ENCODE measurements at places on chromosomes 16 and 17. TPM values are rescaled to one million over a fixed set of nuclear protein-coding genes. Genes with fewer than 3 reads are reported as not detected.

DNA sequence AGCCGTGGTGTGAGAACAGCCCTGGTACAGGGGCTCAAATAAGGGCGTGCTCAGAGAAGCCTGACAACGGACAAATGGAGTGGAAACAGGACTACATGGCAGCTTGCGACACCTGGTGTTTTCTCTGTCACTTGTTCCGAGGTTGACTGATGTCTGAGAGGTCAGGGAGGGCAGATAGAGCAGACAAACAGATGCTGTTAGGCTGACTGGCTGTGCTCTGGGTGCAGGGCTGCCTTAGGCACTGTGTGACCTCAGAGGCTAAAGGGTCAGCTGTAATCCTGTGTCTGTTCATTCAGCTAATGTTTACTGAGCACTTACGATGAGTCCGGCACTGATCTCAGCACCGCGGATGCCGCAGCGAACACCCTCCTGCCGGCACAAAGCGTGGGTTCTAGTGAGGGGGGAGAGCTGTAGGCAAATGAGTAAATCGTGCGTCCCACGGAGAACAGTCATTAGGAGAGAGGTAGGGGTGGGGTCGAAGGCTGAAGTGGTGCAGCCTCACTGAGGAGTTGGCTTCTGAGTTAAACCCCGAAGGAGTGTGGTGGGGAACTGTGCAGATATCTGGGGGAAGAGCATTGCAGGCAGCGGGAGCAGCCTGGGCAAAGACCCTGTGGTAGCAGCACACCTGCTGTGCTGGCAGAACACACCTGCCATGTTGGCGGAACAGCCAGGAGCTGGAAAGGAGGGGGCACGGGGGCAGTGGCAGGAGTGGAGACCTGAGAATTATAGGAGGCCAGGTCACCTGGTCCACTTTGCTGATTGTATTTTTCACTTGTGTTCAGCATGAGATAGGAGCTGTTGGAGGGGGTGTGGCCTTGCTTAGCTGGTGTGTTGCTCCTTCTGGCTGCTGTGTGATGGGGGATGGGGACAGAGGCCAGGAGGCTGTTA is 35.0 kb downstream of the GPT2 start:
- DNase-seq, result no peak

- DNase-seq, result no peak
These were observed 10.8 kb downstream of the MAP2K3 start for GRCh38 chr17:21295036-21295952.

GRCh38 chr16:89549007-89549700 is 11.3 kb upstream of the RPL13 start:
- no peak for DNase-seq

DNA sequence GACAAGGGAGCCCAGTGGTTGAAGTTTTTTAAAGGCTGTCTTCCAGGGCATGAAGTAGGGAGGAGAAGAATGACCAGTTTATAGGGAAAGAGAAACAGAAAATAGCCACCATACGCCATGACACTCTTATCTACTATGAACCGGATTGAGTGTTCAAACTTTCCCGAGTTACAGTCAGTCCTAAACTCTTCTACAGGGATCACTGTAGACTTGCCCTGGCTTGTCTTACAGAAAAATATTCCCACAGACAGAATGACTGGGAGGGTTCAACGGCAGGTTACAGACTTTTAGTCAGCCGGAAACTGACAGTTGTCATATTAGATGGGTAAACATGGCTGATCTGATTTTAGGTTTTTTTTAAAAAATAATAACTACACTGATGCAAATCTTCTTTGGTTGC is 662.5 kb upstream of the SOX9 start:
- DNase-seq, result no peak

DNA sequence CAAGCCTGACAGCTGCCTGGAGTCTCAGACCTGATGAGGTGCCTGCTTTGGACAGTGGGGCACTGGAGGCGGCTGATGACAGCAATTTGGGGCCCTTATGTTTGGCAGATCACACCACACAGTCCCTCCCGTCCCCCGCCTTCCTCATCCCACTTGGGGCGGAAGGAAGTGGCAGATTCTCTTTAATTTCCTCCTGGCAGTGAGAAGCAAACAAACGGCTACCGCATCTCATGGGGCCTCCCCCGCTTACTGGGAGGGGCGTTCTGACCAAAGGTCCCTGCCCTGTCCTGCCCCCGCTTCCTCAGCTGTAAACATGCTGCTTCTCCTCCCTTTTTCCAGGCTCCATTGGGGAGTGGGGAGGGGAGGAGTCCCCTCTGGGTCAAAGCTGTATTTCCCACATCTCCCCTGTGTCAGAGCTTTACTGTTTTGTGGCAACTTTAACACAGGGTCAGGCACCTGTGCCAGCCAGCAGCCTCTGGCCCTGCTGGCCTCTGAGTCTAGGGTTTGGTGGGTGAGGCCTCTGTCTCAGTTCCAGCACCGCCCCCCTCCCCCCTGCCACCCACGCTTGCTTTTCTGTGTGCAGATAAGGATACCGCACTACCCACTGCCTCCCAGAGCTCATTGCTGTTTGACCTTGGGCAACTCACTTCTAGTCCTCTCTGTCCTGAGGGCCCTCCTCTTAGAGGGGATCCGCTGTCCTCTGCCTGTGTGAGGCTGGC is 5.4 kb upstream of the NFATC3 start:
- peak; percentile 87 for DNase-seq

The ARL4D gene
- total RNA-seq, result 24.3 TPM

Measured in posterior vena cava (tissue), 2 donors.